ENCODE measurements at places on chromosomes 1 and 21.

DNA sequence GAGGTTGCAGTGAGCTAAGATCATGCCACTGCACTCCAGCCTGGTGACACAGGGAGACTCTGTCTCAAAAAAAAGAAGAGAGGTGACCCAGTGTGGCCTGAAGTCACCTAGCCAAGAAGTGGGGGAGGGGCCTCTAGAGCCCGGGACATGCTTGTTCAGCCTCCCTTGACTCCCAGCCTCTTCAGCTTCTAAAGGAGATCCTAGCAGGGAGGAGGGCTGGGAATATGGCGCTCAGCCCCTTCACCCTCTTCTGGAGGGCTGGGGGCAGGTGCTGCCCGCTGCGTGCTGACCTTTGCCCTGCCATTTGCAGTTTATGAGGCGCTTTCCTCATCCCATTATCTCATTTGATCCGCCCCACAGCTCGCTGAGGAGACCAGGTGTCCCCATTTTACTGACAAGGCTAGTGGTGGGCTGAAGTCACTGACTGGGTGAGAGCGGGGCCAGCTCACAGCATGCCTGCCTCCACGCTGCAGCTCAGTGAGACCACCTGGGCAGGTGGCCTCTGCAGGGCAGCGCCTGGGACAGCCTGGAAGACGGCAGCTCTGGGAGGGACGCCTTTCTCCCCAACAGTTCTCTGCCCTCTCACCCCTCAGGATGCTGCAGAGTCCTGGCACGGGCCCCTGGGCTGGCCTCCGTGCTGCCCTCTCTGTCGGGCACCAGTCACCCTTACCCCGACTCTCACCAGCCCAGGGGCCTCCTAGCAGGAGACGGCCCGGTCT, 7.5 kb downstream of the ELF3 start:
- DNase-seq: no peak

DNA sequence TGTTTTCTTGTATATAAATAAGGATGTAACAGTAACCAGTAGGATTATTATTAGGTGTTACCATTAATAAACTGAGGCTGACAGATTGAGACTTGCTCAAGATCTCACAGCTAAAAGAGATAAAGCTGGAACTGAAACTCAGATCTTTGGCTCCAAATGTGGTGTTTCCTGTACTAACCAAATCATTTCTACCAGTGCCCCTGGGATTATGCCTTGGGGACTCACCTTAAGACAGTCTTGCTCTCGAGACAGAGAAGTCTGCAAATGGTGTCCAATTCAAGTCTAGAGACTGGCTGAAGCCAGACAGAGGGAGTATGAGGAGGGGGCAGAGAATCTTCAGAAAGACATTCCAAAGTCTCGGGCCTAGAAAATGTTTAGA, 593 bp upstream of the CD53 start:
- no peak for DNase-seq

DNA sequence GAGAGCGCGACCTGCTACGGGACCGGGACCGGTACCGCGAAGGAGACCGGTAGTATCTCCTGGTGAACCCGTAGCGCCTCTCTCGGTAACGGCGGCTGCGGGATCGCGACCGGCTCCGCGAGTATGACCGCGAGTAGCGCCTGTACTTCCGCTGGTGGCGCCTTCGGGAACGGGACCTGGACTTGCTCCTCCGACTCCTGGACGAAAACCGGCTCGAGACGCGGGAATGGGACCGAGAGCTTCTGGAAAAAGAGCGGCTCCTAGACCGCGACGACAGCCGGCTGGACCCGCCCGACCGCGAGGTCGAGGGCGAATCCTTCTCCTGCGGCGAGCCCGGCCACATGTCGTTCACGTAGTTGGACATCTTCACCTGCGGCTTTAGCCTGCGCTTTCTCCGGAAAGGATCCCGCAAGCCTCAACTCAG, 642 bp downstream of the RSRP1 start:
- DNase-seq: no peak

DNA sequence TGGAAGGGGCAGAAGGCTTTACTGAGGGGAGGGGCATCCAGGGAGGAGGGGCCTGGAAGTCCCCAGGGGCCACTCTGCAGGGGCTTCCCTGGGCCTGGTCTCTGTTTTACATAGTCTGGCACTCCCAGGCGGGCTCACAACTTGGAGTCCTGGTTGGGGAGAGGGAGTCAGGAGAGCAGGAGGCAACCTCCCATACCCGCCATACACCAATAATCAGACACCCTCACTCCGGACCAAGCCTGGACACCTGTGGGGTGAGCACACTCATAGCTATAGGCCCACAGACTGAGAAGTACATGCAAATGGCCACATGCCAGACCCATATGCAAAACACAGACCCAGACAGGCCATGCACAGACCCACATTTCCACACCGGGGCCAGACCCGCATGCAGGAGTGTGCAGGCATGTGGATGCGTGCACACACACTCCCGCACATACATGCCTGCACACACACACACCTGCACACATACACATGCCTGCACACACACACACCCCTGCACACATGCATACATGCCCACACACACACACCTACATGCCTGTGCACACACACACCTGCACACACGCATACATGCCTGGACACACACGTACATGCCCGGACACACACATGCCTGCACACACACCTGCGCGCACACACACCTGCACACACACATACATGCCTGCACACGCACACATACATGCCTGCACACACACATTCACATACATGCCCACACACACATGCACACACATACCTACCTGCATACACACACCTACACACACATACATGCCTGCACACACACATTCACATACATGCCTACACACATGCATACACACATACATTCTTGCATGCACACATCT, 89.5 kb upstream of the RUNX3 start:
- no peak for DNase-seq

- DNase-seq: no peak
Observed at GRCh38 chr1:113530021-113530420, 139.7 kb downstream of the MAGI3 start.
